Bronchial epithelial cell (primary cell): ENCODE measurements at places on chromosomes 5 and 9.

- no peak for DNase-seq
Observed at GRCh38 chr9:4680173-4680525, 780 bp downstream of the CDC37L1 start.

DNA sequence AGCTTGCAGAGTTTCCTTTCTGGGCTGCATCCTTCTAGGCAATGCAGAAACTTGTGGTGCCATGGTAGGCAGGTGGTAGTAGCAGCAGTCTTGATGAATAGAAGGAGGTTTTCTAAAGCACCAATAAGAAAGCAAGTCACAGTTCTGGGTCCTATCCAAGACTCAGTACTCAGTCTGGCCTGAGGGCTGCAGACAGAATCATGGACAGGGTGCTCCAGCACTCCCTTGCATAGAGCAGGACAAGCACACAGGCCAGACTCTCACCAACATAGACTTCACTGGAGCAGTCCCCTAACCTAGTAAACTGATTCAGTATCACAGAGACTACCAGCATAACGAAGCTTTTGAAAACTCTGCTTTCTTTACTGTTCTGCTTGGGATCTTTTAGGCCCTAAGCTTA is 134.0 kb upstream of the RUSC2 start:
- no peak for DNase-seq

DNA sequence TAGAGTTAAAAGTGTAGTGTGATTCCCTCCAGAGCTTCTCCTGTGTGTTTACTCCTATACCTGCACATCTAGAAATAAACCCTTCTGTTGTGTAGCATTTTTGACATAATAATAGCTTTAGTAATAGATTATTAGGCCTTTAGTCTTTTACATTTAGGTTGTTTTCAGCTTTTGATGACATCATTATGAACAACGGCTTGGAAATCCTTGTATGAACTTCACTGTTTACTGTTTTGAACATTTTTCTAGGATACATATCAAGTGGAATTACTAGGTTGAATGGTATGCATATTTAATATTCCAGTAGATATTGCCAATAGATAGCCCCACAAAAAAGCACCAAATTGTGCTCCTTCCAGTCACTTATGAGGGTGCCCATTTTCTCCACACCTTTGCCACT is 174.0 kb downstream of the ARHGAP26 start:
- peak; percentile 55 for DNase-seq

DNA sequence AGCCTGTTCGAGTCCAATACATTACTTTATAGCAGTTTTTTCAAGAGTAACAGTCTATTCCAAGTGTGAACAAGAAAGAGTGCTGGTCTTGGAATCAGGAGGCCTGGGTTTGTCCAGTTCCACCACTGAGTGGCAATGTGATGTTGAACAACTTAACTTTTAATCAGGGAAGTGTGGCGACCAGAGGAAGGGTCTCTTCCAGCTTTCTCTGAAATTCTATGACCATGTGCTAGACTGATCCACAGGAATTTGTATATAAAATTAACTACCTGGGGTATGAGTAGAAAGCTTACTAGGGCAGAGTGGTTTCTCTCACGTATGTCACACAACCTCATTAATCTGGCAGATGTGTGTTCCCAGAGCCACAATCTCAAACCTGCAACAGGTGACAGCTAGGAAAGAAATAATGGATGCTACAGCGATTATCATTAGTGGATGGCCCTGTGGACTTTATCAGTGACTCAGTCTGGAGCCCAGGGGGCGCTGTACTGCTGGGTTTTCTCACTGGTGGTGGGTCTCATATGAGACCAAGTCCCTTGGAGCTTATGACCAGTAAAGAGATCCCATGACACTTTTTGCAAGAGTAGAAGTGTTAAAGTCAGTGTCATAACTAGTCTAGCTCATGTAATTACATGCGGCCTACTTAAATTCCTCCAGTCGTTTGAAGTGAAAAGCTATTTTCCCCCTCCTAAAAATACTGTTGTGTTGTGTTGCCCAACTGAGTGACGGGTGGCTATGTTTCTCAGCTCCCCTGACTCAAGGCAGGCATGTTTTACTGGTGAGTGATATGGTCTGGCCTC is 116.5 kb downstream of the GDNF start:
- DNase-seq: no peak

DNA sequence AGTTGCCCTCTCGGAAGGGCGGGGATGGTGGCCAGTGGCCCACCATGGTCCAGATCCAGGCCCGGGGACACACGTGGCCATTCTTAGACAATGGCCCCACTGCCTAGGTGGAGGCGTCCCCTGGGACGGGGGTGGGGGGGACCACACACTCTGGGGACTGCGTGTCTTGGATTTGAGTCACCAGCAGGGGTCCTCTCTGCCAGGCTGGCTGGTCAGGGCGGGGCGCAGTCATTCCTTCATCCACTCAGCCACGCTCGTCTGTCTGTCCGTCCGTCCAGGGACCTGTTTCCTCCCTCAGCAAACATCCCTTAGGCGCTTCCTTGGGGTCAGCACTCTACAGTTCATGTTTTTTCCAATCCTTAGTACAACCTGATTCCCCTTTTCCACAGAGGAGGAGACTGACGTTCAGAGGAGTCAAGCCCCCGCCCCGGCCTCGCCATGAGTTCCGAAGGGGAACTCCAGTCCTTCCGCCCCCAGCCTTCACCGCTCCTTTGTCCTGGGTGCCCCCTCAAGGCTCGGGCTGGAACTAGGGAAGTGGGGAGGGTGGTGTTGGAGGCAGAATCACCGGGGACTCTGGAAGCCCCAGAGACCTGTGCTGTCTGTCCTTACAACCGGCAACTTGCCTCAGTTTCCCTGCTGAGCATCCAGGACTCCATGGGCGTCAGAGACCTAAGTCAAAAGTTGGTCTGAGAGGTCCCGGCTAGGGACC is 276.6 kb upstream of the MVB12B start:
- no peak for DNase-seq

GRCh38 chr5:27315363-27316270 is 277.2 kb upstream of the CDH9 start:
- DNase-seq: peak; percentile 77

GRCh38 chr5:42434047-42434724 is 10.9 kb downstream of the GHR start:
- DNase-seq: no peak

DNA sequence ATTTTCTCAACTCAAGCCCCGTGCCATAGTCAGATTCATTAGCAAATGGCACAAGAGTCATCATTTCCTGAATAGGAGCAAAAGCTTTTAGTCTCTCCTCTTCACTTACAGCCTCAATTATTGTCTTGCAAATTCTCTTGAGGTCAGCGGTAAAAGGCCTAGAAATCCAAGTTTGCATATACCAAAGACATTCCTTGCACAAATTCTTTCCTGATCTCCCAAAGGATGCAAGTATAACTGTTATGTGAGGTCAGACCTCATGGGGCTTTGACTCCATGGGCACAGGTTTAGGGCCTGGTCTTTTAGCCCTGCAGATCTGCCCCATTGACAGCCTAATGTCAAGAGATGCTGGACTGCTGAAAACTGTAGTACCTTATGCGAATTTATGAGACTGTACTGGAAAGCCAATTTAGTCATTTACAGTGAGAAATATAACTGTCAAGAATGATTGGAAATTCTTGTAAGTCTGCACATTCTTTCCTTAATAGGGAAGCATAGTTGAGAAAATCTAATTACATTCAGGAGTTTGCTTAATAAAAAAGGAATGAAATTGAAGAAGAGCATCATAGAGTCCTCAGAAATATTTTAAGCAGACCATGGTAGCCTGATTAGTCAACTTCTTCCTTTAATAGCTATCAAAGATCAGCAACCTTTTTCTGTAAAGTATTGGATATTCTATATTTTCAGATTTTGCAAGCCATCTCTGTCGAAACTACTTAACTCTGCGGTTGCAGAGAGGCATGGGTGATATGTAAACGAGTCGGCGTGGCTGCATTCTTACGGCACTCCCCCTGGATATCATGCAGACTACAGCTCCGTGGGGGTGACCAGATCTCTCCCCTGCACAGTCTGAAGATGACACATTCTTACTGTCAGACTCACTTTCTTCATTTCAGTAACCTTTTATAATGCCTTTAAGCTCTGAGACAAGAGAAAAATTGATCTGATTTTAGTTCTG is 45.2 kb downstream of the GCNT4 start:
- no peak for DNase-seq

DNA sequence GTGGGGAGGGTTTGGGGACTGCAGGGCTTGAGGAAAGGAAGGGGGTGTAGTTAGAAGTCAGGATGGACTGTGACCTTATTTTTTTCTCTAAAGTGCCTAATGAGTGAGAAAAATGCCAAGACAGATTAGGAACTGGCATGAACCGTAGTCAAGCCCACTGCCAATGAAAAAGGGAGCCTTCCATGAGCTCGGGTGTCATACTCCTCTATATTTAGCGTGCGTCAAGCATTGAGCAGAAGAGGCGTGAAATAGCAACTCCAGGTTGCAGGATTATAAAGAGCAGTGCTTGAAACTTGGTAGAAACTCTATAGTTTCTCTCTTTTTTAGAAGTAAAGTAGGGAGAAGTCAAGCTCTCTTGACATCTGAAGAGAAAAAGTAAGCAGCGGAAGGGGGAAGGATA is 1.8 kb downstream of the SGCD start:
- DNase-seq: no peak

GRCh38 chr9:134422301-134423090 is 96.2 kb downstream of the RXRA start:
- DNase-seq: peak; percentile 32

GRCh38 chr5:4703931-4704458 is 436.1 kb upstream of the ADAMTS16 start:
- no peak for DNase-seq

DNA sequence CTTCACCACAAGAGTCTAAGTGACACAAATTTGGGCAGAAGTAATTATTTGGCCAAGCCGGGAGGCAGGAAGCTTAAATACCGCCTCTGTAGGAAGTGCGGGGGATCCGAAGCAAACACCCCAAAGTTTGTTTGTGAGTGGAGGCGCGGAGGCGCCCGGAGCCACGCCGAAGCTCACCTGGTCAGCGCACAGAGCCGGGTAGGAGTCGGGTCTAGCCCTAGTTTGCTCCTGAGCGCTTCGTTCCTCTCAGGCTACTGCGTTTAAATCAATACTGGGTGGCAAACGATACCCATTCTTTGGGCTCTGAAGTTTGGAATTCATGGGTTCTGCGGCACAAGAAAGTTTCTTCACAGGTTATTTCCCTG is 855 bp downstream of the MCC start:
- DNase-seq: peak; percentile 26

DNA sequence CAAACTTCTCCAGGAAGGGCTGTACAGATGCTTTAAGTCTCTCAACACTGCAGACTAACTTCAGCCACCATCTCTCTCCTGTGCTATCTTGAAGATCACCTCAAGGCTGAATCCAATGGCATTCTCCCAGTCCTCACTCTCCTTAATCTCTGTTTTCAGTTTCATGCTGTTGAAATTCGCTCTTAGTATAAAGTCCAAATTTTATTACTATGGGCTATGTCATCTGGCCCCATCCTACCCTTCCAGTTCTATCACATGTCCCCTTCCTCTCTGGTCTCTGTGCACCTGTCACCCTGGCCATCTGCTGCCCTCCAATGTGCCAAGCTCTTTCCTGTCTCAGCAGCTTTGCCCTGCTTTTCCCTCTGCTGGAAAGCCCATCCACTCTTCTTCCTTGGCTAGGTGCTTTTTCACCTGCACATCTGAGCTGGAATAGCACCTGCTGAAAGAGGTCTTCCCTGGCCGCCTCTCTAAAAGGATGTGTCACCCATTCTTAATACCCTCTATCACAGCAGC is 284.7 kb upstream of the MAP3K1 start:
- DNase-seq: no peak

GRCh38 chr5:71788794-71789193 is 69.7 kb downstream of the CARTPT start:
- no peak for DNase-seq
